Activated T-cell treated with anti-CD3 and anti-CD28 coated beads, Interleukin-2, amount 50 U/mL, for 72 hours (primary cell): ENCODE measurements at places on chromosomes 13 and 19. TPM values are rescaled to one million over a fixed set of nuclear protein-coding genes. Genes with fewer than 3 reads are reported as not detected.
A peak's percentile ranks its signal among the peaks of the same experiment; 100 is the strongest.

- DNase-seq, result no peak
These were observed 351.1 kb downstream of the DCT start for GRCh38 chr13:94128430-94128829.

DNA sequence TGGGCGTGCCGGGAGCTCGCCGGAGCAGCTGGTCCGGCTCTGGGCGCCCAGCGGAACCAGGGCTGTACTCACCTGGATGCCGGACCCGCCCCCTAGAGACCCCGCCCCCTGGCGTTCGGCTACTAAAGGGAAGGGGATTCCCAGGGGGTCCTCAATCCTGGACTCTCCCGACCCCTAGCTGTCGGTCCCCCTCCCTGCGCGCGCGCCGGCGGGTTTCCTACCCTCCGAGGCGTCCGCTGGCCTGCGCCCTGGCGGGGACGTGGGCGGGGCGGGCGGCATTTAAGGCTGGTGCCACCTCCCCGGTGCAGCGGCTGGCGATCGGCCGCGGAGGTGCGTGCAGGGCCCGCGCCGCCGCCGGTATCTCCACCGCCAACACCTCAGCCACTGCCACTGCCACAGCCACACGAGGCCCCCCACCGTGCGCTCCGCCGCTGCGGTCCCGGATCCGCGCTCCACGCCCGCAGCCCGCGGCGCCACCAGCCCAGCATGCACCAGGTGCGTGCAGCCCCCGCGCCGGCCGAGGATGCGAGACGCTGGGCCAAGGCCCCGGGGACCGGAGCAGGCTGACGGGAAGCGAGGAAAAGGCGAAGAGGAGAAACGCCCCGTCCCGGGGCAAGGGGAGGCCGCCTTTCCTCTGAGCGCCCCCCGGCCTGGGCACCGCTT lies at the start of gene ATP12A:
Gene ATP12A, plus strand, starts transcription at position 151 of the 663 bp plus-strand sequence. Its CDS starts 336 bp downstream, at position 487.
- DNase-seq, result peak; percentile 69

DNA sequence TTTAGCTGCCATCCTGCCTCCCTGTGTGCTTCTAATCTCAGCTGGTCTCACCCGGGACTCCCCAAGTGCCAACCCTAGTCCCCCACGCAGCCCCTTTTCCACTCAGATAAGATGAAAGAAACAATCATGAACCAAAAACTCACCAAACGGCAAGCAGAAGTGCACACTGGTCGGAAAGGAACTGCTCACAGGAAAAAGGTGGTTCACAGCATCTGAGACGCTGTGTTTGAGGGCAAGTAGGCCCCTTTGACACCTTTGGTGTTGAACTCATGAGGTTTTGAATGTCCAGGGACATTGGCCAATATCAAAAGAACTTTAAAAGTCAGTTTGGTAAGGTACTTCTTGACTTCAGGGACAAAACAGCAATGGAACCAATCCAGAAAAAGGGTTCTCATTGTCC lies 20.4 kb upstream of the ACOD1 start:
- no peak for DNase-seq

- no peak for DNase-seq
These were observed 17.6 kb upstream of the TUBGCP3 start for GRCh38 chr13:112605531-112605990.

DNA sequence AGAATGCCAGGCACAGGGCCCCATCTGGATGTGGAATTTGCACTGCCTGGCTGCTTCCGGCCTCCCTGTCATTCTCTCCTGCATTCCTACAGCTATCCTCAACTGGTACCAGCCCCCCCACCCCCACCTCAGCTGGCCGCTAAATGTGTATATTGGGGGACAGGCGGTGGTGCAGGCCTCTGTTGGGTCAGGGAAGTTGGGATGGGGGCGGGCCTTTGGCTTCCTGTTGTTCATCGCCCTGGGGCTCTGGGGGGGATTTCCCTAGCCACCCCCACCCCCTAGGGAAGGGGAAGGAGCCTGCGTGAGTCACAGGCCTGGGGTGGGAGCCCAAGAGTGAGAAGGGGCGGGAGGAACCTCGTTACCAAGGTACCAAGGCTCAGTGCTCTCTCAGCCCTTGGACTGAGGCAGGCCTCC lies 10.6 kb downstream of the POU2F2 start:
- peak; percentile 86 for DNase-seq

GRCh38 chr19:15810335-15810734 lies 5.1 kb downstream of the OR10H1 start:
- no peak for DNase-seq

DNA sequence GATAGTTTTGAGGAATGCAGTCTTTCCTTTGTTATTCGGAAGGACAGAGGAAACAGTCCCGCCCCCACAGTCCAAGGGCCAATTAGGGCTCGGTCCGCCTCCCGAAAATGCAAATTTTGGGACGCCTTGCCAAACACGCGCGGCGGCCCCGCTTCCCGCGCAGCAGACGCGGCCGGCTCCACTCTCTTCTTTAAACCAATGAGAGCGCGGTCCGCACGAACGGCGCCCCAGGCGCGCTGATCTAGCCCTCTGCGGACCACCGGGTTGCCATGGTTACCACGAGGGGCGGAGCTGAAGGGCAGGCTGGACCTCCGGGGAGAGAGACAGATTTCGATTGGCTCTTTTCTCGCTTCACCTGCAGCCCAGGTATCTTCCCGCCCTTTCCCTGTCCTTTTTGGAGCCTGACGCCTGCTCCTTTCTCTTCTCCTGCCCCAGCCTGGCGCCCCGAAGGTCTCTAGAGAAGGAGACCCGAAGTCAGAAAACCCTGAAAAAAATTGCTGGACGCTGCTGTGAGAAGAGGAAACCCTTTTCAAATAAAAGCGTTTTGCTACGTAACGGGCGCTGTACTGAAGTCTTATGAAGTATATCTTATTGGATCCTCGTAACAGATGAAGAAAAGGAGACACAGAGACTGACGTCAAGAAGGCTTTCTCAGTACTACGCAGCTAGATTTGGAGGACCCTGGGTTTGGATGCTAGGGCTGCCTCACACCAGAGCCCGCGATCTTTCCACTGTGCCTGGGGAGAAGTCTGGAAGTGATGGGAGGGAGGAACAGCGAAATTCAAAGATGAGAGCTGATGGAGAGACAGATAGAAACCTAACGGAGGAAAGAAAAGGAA lies 2.0 kb downstream of the PTH2 start:
- peak; percentile 66 for DNase-seq

GRCh38 chr13:48653472-48653939 lies at the start of gene CYSLTR2:
CYSLTR2 (plus strand) TSS chr13:48653929; CDS start chr13:48706818, 52,889 bp downstream.
- peak; percentile 2 for DNase-seq

OBI1 gene
- total RNA-seq, result 23.0 TPM

GRCh38 chr13:58704953-58705352 lies 1073.4 kb downstream of the PCDH17 start:
- no peak for DNase-seq

- DNase-seq, result peak; percentile 85
These were observed 7.3 kb downstream of the SGTA start for GRCh38 chr19:2775556-2776430.

ATP1A3 gene
- 4.3 TPM for total RNA-seq

CBLC gene
- not detected for total RNA-seq

DNA sequence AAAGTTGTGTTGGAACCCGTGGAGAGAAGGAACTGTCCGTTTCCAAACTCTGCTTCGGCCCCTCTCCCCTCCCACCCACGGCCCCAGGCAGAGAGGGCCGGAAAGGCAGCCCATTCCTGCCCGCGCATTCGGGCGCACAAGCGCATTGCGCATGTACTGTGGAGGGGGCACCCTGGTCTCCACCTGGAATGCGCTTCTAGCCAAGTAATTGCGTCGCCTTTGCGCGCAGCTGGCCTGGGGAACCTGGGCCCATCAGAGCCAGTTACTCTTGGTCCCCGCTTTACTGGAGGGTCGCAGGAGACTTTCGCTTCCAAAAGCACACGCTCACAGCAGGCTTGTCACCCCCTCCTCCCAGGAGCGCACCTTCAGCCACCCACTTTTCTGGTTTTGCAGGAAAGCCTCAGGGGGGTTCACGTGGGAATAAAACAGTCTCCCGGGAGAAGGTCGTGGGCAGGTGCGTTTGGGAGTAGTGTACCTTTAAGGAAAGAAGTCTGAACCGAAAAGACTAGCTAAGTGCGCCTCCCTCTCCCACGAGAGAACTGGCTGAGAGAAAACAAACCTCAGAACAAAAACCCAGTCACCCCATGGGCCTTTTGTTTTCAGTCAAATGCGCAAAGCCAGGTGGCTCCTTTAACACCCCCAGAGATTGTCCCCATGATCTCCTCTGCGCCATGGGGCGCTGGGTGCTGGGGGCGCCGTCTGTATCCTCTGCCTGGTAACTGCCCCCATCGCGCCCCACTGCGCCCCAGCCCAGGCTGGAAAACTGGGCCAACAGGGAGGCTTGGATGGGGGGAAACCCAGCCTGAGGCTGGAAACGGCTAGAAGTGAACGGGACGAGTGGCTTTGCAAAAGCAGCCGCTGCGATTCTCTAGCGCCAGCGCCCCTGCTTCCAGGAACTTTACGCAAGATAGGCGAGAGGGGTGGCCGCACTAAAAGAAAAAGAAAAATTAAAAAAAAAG lies 28.5 kb downstream of the GSX1 start:
- no peak for DNase-seq

- peak; percentile 65 for DNase-seq
These were observed 33.7 kb upstream of the ZNF724 start for GRCh38 chr19:23283925-23284324.

OR10H1 gene
- total RNA-seq, result 0.07 TPM

- no peak for DNase-seq
These were observed 37.1 kb downstream of the MLLT1 start for GRCh38 chr19:6242677-6243076.

CEACAM16 gene
- total RNA-seq, result not detected

- peak; percentile 14 for DNase-seq
These were observed 230.2 kb downstream of the TDRD3 start for GRCh38 chr13:60627071-60627686.

GRCh38 chr19:6340493-6341201 lies 7.2 kb upstream of the ACER1 start:
- peak; percentile 13 for DNase-seq

DNA sequence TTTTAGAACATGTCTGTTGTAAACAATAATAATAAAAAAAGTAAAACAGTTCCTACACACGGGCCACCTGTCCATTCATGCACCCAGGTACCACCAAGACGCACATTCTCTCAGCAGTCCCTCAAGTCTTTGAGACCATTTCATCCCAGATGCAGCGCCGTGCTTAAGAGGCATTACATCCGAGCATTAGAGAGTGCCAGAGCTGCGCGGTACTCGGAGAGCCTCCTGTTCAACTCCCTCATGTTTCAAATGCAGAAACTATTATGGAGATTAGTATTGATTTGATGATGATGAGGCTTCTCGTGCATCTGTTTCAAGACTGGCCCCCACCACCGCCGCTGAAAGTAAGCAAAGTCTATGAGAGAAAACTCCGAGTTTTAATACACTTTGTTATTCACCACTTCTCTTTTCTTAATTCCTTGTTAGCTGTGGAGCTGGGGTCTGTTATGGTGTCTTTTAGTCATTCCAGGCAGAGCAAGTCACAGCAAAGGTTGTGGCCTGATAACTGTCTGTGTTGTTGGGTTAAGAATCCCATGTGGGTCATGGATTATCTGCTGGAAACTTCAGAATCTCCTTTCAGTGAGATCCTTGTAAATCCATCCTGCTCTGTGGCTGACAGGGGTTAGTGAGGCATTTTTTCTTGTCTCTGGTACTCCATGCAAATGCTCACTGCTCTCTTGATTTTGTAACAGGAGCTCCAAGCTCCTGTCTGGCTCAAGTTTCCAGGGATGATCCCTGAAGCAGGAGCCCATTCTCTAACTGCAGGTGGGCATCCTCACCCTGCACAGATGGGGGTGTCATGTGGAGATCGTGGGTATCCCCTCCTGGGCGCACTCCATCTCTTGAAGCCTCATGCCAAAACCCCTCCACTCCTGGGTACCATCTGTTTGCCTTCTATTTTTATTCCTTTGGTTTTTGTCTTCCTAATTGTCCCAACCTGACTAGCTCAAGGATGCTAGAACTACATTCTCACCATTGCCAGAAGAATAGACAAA lies 74.9 kb upstream of the MTIF3 start:
- no peak for DNase-seq

CGB2 gene
- not detected for total RNA-seq

DNA sequence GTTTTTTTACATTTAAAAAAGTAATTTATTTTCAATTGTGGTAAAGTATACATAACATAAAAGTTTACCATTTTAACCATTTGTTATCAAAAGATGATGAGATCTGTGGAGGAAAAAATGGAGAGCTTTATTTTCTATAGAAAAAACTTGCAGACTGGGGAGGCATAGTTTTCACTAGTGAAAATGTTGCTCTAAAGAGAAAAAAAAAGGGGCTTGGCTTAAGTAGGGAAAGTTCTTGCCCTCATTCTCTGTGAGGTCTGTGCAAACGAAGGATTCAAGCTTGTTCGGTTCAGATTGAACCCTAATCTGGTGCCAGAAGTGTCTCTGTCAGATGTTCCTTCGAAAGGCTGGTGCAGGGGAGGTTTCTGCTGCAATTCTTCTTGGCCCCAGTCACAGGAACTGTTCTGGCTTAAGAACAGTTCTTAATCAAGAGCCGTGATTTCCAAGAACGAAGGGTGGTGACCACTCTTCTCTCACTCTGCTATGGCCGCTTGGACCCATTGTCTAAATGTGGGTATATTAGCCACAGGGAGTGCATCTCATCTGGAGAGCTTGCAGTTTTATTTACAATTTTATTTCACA lies 42.1 kb downstream of the PCCA start:
- no peak for DNase-seq

- no peak for DNase-seq
These were observed 425.5 kb downstream of the RFC3 start for GRCh38 chr13:34243403-34243802.

GRCh38 chr19:29521291-29522075 lies 4.3 kb upstream of the VSTM2B start:
- no peak for DNase-seq

ZNF723 gene
- 0.14 TPM for total RNA-seq

- DNase-seq, result peak; percentile 92
These were observed 3.7 kb downstream of the ANGPTL8 start for GRCh38 chr19:11242864-11243797.

- peak; percentile 84 for DNase-seq
These were observed 3.6 kb upstream of the KCNN4 start for GRCh38 chr19:43784241-43784980.

DNA sequence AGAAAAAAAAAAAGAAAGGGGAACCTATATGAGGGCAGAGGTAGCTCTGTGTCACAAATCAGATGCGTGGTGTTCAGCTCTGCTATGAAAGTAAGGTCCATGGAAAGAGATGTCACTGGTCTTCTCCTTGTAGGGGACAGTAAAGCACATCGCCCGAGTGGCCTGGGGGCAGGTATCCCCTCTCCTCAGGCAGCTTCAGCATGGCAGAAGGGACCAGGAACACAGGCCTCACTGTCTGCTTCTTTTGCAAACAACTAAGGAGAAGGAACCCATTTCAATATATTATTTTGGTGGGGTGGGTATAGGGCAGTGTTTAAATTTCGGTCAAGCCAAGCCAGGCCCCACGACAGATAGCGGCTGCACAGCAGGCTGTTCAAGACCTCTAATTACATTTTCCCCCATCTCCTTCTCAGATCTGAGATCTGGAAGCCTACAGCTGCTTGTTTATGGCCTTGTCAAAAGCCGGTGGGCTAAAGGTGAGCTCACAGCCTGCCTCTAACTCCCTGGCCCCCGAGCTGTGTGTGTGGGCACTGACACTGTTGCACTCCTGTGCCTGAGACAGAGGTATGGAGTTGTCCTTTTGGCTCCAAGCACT lies 72.8 kb downstream of the HSPH1 start:
- no peak for DNase-seq

MCEMP1 gene
- total RNA-seq, result not detected

CEACAM3 gene
- not detected for total RNA-seq
